KBM-7 (cell line): ENCODE measurements at places on chromosomes 7 and 10.

GRCh38 chr7:156829669-156830336 lies 63.2 kb downstream of the LMBR1 start:
- DNase-seq = no peak

- DNase-seq = no peak
Measured at GRCh38 chr7:87119581-87119980, 32.7 kb upstream of the DMTF1 start.

DNA sequence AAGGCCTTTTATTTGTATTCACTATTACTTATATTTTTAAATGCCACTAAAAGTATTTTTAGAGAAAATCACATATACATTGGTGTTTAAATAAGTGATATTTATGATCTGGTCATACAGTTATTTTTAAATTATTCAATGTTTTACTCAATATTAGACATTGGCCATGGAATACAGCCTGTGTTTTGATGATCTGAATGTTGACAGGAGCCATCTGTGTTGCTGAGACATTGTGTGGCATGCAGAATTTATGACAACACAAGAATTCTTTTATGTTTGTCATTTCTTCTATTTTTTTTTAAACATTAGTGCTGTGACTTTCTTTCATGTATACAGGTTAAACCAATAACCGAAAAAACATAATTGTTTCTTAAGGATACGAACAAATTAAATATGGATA lies 156.2 kb downstream of the CCSER2 start:
- DNase-seq = no peak

DNA sequence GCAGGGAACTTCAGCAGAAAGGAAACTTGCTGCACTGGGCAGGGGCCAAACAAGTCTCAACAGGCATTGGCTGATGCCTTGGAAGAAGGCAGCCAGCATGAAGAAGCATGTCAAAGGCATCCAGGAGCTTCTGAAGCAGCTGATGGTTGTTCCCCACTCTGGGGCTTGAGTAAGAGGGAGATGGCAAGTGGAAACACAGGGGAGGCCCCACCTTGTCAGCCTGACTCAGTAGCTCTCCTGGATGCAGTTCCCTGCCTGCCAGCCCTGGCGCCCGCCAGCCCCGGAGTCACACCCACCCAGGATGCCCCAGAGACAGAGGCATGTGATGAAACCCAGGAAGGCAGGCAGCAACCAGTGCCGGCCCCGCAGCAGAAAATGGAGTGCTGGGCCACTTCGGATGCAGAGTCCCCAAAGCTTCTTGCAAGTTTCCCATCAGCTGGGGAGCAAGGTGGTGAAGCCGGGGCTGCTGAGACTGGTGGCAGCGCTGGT lies 96.5 kb downstream of the TACC2 start:
- DNase-seq = no peak

- DNase-seq = no peak
Measured at GRCh38 chr7:99449326-99449725, 10.6 kb downstream of the CPSF4 start.

DNA sequence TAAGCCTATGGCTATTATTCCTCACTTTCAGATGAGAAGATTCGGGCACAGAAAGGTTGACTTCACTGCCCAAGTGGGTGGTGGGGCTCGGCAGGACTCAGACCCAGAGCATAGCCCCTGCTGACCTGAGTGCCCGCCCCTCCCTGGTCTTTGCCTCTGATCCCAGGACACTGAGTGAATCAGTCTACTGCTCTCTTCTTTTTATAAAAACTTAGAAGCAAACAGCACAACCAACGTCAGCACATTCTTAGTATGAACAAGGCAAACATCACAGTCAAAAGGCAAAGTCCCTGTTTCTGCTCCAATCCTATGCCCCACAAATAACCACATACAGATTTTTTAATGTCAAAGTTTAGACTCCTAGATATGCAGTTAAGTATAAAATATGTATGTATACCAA lies 237.8 kb downstream of the ZMYND11 start:
- DNase-seq = no peak

DNA sequence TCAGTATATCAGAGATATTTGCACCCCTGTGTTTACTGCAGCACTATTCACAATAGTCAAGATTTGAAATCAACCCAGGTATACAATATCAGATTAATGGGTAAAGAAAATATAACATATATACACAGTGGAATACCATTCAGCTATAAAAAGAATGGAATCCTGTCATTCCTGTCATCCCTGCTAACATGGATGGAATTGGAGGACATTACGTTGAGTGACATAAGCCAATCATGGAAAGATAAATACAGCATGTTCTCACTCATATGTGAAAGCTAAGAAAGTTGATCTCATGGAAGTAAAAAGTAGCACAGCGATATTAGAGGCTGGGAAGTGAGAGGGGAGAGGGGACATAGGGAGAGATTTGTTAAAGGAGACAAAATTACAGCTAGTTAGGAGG lies 171.0 kb downstream of the ARL5B start:
- no peak for DNase-seq

DNA sequence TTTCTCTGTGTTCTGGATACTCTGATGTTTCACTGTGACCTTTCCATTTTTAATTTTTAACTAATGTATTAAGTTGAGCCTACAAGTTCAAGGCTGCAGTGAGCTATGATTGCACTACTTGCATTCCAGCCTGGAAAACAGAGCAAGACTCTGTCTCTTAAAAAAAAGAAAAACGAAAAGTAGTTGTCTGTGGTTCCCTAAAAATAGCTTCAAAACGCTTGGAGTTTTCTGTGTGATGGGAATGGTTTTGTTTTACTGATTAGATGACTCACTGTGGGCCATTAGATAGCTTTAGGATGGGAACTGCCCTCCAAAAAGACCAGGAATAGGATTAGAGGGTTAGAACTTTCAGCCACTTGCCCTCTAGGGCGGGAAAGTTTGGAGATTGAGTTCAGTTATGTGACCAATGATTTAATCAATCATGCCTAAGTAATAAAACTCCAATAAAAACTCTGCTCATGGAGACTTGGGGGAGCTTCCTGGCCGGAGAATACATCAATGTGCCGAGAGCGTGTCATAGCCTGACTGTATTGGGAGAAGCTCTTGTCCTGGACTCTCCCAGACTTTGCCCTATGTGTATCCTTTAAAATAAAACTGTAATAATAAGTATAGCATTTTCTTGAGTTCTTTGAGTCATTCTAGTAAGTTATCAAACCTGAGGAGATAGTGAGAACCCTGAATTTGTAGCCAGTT lies 147.1 kb downstream of the LYZL1 start:
- DNase-seq = no peak

GRCh38 chr10:89369156-89370105 lies 8.4 kb upstream of the IFIT1B start:
- peak; percentile 62 for DNase-seq

- no peak for DNase-seq
Measured at GRCh38 chr7:44748948-44749731, 493 bp downstream of the ZMIZ2 start.

- DNase-seq = no peak
Measured at GRCh38 chr10:90842725-90843124, 15.1 kb downstream of the HTR7 start.

- DNase-seq = peak; percentile 68
Measured at GRCh38 chr10:100186253-100187212, 704 bp upstream of the ERLIN1 start.

- no peak for DNase-seq
Measured at GRCh38 chr7:116193329-116194087, 16.8 kb upstream of the TES start.

GRCh38 chr10:81309041-81309552 lies 565.9 kb upstream of the NRG3 start:
- DNase-seq = no peak

DNA sequence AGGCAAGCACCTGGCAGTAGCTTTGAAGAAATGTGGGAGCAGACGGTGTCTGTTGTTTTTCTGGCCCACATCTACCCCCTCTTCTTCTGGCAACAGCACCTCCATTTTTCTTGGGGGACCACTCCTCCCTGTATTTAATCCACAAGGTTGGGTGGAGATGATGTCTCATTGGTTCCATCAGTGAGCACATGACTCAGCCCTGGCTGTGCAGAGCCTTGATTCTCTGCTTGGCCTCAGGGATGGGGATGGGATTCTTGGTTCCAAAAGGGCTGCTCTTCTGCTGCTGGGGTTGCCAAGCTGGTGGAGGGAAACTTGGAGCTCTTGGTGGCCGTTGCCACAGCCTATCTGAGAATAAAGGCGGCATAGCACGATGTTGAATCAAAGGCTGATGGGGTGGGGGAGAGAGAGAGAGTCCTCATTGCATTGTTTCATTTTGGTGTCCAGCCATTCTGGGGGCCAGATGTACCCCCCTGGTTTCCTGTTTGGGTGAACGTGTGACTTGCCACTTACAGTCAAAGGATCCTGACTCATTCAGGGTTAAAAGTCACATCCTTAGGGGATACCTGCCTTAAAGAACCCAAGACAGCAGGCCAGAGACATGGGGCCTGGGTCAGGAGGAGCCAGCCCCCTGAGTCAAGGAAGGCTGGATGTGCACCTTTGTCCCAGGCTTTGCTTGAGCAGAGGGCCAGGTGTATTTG lies 25.9 kb downstream of the GRK5 start:
- DNase-seq = no peak

DNA sequence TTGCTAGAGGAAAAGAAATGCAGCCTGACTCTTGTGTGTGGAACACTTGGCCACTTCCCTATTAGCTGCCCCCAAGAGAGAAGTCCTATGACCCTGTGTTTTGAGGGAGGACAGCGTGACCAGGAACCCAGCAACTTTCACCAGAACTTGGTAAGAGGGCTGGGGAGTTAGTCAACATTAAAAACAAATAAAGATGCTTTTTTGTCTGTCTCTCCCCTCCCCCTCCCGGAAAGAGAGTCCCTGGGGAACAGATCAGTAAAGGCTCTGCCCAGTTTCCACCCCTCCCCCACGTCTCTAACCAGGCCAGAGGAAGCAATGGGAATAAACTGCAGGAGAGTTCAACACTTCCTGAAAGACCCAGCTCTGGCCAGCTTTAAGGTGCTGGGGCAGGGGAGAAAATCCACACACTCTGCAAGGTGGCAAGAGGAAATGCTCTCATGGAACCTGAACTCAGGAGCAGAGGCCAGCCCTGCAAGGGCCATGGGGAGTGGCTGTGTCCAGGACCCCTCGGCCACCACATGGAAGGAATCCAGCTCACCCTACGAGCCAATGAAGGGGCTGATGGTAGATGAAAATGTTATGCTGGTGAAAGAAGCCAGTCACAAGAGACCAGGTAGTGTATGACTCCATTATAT lies 21.5 kb downstream of the SH3PXD2A start:
- DNase-seq = peak; percentile 31

DNA sequence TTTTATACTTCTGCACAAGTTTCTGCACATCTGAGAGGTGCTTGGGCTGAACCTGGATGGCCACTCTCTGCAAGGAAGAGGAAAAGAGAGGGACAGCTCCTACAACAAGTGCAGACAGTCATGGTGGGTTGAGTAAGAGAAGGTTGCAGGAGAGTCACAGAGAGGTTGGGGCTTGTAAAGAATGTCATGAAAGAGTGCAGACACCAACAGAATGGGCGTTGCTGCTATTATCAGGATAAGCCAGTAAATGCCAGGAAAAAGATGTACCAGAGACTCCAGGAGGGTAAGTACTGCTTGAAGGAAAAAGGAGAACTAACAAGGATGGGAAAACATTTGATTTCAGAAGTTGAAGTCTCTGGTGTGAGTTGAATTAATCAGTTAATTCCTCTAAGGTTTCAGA lies 77.8 kb upstream of the NRP1 start:
- DNase-seq = no peak

GRCh38 chr10:97207131-97207530 lies 21.4 kb upstream of the SLIT1 start:
- DNase-seq = no peak

- DNase-seq = no peak
Measured at GRCh38 chr10:99941942-99942820, 67.6 kb downstream of the DNMBP start.

GRCh38 chr7:47932466-47933037 lies 15.7 kb downstream of the PKD1L1 start:
- no peak for DNase-seq

GRCh38 chr7:27172823-27173510 lies 1.2 kb downstream of the HOXA10 start:
- DNase-seq = peak; percentile 59

DNA sequence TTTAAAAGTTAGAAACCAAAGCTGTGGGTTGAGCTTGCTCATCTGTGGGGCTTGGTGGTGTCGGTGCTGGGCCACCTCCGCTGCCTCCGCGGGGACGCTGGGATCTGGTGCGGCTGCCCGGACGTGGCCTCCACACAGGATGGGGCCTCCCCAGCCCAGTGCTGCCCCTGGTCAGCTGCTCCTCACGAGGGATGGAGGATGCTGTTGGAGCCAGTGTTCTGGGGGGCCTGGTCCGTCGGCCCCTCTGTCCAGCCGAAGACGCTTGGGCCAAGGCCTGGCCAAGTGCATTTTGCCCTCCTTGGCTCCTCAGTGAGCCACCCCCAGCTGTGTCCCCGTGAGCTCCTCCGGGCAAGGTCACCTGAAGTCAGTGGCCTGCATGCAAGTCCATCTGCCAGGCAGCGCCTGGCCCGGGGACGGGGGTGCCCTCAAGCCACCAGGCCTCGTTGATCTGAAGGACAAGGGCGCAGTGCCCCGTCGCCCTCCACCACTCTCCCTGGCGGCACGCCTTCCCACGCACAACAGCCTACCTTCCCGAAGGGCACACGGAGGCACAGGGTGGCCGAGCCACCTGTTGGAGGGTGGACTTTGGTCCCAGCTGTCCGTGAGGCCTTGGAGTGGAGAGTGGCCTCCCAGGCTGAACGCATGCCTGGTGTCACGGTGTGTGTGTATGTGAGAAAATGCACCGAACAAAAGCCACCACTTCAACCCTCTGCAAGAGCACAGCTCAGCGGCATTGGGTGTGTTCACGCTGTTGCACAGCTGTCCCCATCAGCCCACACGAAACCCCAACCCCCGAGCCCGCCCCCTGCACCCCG lies 27.3 kb downstream of the KNDC1 start:
- no peak for DNase-seq

DNA sequence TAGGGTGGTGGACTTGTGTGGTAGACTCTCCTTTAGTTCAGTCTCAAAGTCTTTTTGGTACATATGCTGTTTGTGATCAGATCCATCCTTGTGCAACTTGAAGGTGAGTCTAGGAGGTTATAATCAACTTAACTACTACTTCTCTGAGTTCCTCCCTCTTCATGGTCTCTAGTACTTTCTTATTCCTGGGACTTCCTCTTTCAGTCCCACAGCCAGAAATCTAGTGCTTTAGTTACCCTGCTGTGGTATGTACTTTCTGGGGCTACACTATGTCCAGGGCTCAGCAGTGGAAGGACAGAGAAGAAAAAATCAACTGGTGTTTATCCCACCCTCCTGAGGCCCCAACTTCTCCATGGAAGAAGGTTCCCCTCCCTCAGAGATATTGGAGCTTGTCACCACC lies 19.4 kb upstream of the ATAD1 start:
- DNase-seq = peak; percentile 65

- DNase-seq = no peak
Measured at GRCh38 chr7:107172276-107173032, 3.7 kb downstream of the HBP1 start.

DNA sequence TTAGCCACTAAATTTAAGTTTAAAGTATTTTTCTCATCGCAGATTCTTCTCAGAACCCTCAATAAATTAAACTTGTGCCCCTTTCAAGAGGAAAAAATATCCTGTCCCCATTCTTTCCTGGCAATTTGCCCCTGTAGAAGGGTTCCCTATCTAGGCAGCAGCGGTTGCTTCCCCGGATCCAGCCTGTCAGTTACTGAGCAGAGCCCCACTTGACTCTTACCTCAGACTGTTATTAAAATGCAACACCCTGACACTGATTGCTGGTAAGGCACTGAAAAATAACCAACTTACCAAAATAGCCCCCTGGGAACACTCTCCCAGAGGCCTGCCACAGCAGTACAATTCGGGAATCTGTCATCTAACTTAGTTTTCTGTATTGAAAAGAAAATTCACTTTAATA lies 13.9 kb downstream of the LMTK2 start:
- no peak for DNase-seq
